ENCODE measurements at places on chromosomes 6 and 20.

- DNase-seq = no peak
Observed at GRCh38 chr6:145891565-145891964, 72.6 kb downstream of the SHPRH start.

- no peak for DNase-seq
Observed at GRCh38 chr6:147834084-147834776, 325.7 kb downstream of the SAMD5 start.

DNA sequence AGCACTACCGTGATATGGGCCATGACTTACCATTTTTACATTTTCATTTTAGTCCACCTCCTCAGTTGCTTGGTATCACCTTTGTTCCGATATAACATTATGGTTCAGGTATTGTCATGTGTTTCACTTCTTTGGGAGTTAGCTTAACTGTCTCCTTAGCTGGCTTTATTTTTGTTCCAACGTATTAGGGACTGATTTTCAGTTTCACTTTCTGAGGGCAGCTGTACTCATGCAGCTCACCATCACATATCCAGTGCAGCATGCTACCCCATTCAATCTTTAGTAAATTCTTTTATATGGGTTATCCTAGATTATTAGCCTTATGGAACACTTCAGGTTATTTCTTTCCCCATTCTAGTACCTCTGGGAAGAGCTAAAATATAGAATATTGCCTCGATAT lies 362.2 kb upstream of the IRAK1BP1 start:
- DNase-seq = no peak

- peak; percentile 25 for DNase-seq
Observed at GRCh38 chr20:7980332-7981046, 39.1 kb downstream of the TMX4 start.

GRCh38 chr20:46205349-46205748 lies 87.2 kb downstream of the CD40 start:
- no peak for DNase-seq

DNA sequence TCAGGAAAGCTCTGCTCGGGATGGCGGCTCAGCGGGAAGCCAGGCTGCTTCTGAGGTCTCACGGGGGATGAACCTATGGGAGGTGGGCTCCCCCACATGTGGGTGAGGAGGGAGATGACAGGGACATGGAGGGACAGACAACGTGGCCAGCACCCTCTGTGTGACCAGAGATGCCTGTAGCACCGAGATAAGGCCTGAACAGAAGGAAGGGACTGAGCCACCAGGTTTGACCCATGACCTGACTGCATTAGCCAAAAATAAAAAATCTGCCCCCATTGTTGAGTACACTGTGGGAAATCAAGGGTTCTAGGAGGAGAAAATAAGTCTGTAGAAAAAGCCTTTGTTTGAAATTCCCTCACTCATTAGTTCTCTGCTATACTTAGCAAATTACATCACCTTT lies 105.7 kb downstream of the RNASET2 start:
- DNase-seq = no peak

DNA sequence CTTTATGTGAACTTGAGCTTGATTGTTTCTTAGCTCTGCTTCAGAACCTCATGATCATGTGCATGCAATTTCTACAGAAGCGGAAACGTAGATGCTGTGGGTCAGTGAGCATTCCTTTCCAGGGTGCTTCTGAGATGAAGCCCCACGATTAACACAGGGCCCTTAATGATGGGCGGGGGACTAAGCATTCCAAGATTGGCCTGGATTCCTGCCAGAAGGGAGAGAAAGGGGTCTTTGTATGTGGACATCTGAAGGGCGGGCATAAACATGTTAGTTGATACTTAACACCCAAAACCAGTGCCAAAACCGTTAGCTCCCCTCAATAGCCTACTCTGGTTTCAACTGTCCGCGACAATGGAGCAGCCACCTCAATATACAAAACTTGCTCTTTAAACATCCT lies 46.9 kb upstream of the POU3F2 start:
- no peak for DNase-seq

GRCh38 chr20:47781632-47782031 lies 3.6 kb downstream of the SULF2 start:
- DNase-seq = no peak

DNA sequence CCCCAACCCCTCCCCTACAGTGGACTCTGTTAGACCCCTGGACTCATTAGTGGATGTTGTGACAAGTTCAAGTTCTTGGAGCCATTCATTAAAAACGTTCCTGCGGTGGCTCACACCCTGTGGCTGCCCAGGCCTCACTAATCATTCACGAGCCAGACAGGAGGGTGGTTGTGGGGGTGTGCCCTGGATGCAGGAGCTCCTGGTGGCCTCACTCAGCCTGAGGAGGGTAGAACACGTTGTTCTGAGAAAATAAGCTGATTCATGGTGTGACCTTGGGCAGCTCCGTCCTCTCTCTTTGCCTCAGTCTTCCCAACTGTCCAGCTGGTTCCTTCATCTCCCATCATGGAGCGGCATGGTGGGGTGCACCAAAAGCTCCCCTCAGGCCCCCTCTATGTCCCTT lies 16.7 kb downstream of the SLC13A3 start:
- no peak for DNase-seq

DNA sequence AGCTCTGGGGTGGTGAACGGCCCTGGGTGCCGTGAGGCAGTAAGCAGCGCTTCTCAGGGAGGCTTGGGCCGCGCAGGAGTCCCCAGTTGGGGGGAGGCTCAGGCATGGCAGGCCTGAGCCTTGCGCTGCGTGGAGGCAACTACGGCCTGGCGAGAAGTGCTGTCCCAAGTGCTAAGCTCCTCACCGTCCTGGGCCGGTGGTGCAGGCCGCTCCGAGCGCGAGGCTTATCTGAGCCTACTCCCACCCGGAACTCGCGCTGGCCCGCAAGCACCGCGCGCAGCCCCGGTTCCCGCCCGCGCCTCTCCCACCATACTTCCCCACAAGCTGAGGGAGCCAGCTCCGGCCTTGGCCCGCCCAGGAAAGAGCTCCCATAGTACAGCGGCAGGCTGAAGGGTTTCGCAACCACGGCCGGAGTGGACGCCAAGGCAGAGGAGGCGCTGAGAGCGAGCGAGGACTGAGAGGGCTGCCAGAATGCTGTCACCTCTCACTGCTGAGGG lies 1.8 kb upstream of the WRNIP1 start:
- DNase-seq = no peak

- DNase-seq = no peak
Observed at GRCh38 chr6:10556992-10557391, 35.8 kb downstream of the GCNT2 start.

DNA sequence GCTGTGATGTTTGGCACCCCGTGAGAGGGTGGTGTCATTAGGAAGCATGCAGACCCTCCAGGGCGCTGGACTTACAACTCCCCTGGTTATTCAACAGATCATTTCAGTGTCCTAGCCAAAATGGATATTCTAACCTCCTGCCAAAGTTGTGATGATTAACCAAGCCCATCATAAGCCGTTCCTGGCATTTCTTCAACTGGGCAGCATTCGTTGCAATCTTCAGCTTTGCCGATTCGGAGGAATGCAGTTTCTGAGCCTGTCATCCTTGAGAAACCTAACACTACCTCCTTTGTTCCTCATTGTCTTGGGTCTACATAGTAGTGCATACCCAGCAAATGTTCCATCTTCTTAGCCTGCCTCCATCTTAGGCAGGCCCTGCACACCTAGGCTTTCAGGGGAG lies 79.2 kb upstream of the MAP3K4 start:
- DNase-seq = no peak

GRCh38 chr6:170317718-170318117 lies 11.2 kb downstream of the FAM120B start:
- DNase-seq = no peak

DNA sequence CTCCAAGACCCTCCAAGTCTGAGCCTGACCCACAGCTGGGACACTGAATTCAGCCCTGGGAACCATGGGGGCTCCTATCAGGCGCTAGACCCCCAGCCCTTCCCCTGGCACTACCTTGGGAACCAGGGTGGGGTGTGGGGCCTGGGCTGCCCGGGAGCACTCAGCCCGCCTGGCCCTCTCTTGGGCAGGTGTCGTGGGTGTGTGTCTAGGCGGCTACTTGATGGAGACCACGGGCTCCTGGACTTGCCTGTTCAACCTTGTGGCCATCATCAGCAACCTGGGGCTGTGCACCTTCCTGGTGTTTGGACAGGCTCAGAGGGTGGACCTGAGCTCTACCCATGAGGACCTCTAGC lies 14.6 kb downstream of the SLC17A9 start:
- DNase-seq = no peak

DNA sequence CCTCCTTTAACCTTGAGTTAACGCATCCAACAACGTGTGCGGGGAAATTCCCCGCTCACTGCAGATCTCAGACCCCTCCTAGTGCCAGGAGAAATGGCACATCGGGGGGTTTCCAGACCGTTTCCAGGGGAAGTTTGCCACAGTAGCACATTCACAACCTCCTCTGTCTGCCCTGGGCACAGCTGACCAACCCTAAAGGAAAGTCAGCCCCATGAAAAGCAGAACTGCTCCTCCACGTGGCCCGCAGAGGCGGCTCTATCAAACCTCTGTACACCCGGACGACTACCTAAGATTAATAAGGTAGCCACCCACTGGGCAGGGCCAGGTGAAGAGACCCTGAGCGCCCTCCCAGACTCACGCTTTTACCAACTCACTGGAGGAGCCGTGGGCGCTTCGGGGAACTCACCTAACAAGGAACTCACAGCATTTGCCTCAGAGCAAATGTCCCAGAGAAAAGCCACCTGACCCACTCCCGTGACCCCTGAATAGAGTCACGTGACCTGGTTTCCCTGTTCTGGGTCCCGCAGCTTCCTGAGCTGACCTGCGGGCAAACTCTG lies 93.1 kb downstream of the PRND start:
- DNase-seq = peak; percentile 65

DNA sequence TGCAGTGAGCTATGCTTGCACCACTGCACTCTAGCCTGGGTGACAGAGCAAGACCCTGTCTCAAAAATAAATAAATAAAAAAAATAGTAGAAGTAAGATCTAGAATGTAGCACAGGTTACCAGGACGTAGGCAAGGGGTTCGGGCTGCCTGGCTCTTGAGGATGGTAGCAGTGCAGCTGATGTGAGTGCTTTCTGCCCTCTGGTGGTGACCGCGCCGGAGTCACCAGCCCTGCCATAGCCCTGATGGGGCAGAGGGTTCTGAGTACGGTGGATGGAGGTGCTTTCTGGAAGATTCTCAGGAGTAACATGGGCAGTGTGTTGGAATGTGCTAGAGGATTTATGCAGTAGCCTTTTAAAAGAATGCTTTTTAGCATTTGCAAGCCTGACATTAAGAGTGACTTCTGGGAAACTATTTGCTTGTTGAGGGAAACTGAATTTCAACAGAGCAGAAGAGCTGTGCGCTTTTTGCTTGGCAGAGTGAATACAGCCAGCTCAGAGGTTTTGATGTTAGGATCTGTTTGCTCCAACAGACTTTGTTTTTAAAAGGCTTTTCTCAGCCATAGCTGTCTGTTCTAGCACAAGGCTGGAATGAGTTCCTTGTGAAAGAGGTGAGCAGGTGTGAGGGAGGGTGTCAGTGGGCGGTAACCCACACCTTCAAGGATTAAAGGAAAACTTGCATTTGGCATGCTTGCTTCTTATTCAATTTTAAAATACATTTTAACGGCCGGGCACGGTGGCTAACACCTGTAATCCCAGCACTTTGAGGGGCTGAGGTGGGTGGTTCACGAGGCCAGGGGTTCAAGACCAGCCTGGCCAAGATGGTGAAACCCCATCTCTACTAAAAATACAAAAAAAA lies 65.9 kb downstream of the PTPN1 start:
- DNase-seq = no peak

DNA sequence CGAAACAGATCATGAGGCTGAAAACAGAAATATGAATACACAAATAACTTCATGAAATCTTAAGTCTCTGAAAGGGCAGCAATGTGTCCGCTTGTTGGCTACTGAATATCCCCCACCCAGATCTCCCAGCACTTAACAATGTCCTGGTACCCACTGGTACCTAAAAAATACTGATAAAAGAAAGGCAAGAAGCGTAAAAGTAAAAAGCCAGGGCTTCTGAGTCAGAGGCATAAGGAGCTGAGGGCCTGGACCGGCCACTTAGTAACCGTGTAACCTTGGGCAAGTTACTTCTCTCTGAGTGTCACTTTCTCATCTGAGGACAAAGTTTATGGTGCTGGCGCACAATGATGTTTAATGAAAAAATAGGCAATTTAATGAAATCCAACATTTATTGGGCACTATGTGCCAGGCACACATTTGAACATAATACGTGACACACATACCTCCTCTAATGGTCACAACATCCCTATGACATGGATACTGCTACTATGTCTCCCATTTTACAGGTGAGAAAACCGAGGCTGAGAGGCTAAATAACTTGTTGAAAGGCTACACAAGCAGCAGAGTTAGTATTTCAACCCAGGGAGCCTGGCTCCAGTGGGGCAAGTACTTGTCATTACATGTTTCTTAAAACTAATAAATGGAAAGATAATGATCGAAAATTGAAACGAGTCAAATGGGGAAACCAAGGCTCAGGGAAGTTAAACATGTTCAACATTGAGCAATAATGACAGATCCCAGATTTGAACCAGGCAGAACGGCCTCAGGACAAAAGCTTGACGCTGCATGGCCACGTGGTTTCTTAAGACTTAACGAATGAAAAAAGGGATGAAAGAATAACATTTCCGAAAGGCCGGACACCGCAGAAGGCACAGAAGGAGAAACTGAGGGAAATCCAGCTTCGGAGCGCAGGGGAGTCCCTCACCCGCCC lies 828 bp downstream of the TP53RK start:
- DNase-seq = no peak

- peak; percentile 96 for DNase-seq
Observed at GRCh38 chr20:5080384-5080877, 39.3 kb downstream of the PCNA start.

DNA sequence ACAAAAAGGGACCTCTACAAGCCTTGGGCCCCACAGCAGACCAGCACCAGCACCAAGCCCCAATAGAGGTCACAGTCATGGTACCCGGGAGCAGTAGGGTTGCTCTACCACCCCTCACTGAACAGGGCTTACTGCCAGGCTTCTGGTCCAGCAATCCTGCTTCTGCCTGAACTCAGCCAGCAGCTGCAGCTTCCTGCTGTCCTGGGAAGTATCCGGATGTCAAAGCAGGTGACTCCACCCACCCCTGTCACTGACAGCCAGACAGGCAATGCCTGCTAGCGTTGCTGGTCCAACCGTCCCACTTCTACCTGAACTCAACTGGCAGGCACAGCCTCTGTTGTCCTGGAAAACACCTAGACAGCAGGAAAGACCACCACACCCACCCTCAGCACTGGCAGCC lies 47.0 kb upstream of the PCSK2 start:
- no peak for DNase-seq

DNA sequence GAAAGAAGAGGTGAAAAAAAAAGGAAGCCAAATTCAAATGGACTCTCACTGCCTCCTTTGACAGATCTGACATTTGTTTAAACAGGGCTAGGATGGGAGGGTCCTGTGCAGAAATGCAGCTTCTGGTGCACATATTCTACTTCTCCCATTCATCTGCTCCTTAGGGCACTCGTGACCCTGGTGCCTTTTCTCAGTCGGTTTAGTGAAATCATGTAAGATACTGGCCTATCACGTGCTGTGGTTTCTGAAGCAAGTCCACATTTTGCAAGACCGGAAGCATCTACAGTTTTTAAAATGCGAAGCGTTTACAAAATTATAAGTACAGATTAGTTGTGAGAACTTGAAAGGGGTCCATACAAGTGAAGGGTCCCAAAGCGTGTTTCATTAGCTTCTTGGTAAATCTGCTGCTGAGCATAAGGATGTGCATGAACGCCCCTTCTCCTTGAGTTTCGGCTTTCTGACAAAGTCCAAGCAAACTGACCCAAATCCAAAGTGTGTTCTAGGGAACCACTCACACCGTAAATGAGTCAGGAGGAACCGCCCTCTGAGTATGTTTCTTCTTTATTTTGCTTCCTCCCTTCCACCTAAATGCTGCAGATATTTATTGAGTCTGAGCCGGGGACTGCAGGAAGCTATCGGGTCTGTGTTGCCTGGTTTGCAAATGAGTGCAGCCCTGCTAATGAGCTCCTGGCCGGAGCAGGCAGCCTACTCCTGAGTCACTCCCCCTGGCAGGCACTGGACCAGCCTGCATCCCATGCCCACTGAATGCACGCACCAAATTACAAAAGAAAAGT lies 323.8 kb upstream of the JARID2 start:
- peak; percentile 95 for DNase-seq
